ENCODE measurements at places on chromosomes 7 and 10.

GRCh38 chr7:113010377-113010776 is 76.2 kb downstream of the GPR85 start:
- no peak for DNase-seq

DNA sequence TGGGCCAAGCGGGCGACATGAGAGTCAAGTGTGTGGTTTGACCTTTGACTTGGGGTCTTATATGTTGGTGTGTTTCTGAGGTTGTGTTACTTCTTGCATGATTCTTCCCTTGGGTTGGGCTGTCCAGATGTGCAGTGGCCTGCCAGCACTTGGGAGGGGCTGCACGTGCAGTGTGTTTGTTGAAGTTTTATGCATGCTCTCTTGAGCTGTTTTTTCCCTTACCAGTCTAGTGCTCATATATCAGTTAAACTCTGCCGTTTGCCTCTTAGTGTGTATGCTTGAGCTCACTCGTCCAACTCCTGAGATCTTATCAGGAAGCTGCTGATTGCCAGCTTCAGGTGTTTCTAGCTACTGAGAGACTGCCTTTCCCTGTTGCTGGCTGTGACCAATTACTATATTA is 23.1 kb downstream of the SP4 start:
- no peak for DNase-seq

DNA sequence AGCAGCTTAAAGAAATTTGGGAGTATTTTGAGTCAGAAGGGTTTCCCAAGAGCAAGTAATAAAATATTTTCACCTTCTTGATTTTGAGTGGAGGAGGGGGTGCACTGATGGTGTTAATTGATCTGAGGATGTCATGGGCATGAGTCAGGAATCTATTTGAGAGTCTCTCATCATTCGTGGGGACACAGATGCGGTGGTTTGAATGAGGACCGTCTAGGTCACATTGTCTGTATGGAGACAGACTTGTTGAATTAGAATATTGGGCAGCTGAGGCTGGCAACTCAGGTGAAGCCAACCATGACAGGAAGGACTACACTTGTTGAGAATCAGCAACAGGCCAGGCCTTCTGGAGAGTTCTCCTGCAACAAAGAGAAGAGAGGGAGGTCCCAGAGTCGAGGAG is 127.0 kb downstream of the INSYN2A start:
- DNase-seq: no peak

DNA sequence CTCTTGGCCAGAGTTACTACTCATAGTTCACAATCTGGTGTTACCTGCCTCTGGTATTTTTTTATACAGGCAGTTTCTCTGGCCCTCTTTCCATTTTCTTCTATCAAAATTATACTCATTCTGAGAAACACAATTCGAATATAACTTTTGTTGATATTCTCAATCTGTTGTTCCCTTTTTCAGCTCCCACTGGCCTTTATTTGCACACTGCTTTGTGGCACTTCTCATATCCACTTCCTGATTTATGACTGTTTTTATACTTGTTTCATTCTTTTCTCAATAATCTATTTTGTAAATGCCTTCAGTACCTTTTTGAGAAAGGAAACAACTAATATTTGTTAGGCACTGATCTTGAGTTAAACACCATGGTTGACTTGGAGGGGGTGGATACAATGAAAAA is 93.8 kb upstream of the HDAC9 start:
- no peak for DNase-seq

GRCh38 chr7:53794816-53795215 is 747.4 kb upstream of the VSTM2A start:
- DNase-seq: no peak

DNA sequence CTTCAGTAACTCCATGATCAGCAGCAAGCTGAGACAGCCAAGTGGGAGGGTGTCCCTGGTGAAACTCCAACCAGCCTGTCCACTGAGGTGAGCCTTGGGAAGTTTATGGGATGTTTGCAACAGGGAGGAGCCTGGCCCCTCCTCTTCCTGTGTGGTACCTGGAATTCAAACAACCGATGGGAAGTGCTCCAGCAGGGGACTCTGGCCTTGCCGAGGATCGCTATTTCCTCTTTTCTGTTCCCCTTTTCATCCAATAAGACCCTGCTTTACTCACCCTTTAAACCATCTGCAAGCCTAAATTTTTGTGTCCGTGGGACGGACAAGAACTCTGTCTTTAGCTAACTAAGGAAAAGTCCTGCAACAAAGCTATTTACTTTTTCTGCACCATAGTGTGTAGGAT is 491.1 kb upstream of the ZMIZ1 start:
- DNase-seq: no peak

- no peak for DNase-seq
Observed at GRCh38 chr7:18491871-18492270, 3.7 kb upstream of the HDAC9 start.

GRCh38 chr10:34821587-34822585 is 6.8 kb upstream of the PARD3 start:
- no peak for DNase-seq

- DNase-seq: no peak
Observed at GRCh38 chr7:51275532-51275931, 41.1 kb downstream of the COBL start.

GRCh38 chr7:151342102-151342646 is 562 bp downstream of the NUB1 start:
- DNase-seq: peak; percentile 49

DNA sequence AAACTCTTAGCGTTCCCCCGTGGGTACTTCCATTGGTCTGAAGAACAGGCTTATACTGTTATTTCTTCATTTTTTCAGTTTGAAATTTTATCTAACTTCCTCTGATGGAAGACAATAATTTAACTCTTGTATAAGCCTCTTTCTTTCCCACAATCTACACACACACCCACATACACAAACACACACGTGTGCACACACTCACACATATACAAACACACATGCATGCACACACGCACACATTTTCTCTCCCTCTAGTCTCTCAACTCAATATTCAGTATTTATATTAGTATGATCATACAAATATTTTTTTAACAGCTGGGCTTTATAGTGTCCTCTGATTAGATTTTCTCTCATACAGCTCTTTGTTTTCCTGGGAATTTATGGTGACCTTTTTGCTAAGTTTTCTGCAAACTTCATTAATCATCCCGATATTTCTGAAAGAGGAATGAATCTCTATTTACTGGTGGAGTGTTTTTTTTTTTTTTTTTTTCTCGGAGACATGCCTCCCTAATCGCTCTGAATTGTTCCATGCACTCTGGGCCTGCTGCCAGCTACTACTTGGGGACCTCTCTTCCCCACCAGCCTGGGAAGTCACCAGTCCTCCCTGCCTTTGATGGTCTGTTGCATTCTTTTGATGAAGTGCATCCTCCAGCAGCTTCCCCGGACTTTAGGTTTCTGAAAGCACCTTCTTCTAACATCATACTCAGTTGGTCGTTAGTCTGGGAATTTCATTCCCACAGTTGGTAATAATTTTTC is 75.5 kb downstream of the ZNF777 start:
- no peak for DNase-seq

GRCh38 chr7:21640105-21640504 is 97.3 kb downstream of the DNAH11 start:
- DNase-seq: no peak

DNA sequence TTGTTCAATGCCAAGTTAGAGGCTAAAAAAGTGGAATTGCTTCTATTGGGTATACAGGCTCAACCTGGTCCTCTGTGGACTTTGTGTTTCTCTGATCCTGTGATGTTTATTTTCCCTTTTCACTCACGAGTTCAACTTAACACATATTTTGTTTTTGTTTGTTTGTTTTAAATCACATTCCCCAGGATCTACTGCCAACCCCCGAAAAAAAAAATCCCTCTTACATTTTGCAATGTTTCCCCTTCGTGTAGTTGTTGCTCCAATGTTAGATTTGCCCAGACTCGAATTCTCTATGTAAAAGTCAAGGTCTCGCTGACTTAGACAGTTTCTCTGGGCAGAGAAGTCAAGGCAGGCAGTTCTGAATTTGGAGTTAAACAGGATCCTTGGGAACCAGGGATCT is 876.4 kb downstream of the CCSER2 start:
- DNase-seq: no peak

- DNase-seq: peak; percentile 65
Observed at GRCh38 chr7:106620676-106621075, 40.3 kb downstream of the CCDC71L start.

DNA sequence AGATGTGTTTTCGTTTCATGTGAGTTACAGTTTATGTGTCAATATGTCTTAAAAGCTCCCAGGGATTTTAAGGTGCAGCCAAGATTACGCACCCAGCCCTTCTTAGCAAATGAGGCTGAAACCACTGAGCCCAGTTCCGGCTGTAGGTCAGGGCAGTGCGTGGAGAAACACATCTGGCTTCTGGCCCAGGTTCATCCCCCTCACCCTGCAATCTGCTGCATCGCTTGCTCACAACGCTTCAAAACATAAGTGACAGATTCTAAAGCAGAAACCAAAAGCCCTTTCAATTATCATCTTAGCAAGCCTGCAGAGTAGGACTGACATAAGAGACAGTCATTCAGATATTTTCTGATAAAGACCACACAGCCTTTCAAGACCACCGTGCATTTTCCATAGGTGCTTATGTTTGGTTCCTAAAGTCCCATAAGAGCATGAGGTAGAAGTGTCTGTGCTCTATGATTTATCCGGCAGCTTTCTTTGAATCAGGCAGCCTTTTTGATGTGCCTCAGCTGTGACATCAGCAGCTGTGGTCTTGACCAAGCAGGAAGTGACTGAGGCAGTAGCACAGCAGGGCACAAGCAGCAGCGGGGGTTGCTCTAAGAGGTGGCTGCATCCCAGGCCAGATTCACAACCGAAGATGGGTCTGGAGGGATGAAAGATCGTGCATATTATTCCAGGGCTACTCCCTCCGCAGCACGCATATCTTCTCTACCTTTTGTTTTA is 72.1 kb upstream of the LYZL2 start:
- peak; percentile 29 for DNase-seq

DNA sequence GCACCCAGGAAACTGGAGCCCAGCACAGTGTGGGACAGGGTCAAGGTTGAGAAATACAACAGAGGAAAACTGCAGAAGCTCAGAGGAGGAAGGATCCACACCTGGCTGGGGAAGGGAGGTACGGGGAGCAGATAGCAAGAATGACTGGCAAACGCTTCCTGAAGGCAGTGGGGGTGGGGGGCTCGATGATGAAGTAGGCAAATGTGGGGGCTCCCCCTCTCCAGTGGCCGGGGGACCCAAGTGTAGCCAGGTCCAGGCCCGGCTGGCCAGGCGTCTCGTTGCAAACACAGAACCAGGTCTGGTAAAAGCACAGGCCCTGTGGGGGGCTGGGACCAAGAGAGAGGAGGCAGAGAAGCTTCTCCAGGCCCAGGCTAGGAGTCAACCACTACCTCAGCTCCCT is 7.7 kb downstream of the CHST15 start:
- no peak for DNase-seq

DNA sequence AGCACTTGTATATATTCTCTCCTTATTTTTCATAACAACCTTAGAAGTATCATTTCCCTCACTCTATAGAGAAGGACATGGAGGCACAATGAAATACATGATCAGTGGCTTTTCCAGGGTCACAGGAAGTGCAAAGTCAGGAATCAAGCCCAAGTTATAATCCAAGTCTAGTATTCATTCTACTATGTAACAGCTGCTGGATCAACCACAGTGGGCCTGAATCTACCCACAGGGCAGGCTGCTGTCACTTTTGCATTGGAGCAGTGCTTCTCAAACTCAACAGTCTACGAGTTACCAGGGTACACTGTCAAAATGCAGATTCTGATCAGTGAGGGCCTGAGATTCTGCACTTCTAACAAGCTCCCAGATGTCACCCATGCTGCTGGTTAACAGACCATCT is 18.3 kb downstream of the ZDHHC16 start:
- no peak for DNase-seq

GRCh38 chr7:64887756-64888508 is 15.1 kb upstream of the ZNF273 start:
- no peak for DNase-seq
